ENCODE measurements at places on chromosomes 4 and X. TPM values are rescaled to one million over a fixed set of nuclear protein-coding genes. Genes with fewer than 3 reads are reported as not detected.

Gene CDKL2
- total RNA-seq: 3.9 TPM

Gene PHOX2B
- not detected for total RNA-seq

Gene GABRG1
- not detected for total RNA-seq

Gene ABRAXAS1
- total RNA-seq: 17.8 TPM

Gene FOXP3
- total RNA-seq: 0.71 TPM

Gene PGAM4
- not detected for total RNA-seq

DNA sequence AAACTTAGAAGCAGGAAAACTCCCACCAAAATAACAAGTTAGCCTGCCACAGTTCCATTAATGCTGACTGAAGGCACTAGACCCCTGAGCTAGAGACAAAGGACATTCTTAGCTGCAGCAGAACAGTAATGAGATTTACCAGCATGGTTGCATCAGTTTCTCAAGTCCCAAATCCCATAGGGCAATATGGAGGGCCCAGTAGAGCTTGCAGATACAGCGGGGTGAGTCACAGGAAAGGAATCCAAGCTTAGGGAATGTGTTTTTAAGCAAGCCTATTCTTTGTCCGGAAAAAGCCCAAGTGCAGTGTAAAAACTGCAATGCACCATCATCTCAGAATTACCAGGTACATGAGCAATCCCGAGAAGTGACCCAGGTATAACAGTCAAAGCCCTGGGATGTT, 51.3 kb upstream of the EXOC1L start:
- peak; percentile 56 for DNase-seq

- DNase-seq: no peak
These were observed 4.3 kb upstream of the HAUS7 start for GRCh38 chrX:153474718-153475117.

DNA sequence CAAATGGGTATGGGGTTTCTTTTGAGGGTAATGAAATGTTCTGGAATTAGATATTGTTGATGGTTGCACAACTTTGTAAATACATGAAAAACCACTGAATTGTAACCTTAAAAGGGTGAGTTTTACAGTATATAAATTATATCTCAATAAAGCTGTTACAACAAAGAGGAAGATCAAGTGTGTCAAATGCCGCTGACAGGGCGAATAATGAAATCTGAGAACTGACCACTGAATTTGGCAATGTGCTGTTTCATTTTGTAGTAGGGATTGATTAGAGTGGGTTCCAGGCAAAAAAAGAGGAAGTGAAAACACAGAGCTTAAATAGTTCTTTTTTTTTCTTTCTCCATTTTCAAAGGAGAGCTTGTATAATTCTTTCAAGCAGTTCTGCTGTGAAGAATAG, 161.1 kb upstream of the NAP1L5 start:
- DNase-seq: no peak

DNA sequence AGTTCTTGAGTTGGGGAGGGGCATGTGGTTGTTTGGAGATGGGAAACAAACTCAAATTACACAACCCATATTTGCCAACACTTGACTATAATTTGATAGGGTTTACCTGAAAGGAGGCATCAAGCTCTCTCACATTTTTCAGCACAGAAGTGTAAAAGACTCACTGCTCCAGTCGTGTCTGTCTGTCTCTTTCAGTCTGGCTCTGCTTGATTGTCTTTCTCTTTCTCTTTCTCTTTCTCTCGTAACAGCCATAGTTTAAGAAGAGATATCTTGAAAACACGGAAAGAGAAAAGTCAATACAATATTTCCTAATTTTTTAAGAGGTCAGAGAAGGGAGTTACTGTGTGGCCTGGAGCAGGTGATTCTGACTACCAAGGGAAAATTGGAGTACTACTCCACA, 413.6 kb upstream of the CXorf51A start:
- no peak for DNase-seq

GRCh38 chr4:145979160-145979559, 40.5 kb upstream of the ZNF827 start:
- DNase-seq: no peak

DNA sequence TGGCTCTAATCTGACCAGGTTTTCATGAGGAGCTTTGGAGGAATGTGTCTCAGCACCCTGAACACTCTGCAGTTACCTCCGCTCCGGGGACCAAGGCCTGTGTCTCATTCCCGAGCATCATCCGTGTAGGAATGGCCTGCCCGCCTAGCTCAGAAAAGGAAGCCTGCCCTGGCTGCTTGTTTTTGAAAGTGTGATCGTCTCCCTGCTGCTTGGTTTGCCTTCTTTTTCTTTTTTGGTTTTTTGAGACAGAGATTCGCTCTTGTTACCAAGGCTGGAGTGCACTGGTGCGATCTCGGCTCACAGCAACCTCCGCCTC, 73.3 kb downstream of the CRLF2 start:
- DNase-seq: no peak

DNA sequence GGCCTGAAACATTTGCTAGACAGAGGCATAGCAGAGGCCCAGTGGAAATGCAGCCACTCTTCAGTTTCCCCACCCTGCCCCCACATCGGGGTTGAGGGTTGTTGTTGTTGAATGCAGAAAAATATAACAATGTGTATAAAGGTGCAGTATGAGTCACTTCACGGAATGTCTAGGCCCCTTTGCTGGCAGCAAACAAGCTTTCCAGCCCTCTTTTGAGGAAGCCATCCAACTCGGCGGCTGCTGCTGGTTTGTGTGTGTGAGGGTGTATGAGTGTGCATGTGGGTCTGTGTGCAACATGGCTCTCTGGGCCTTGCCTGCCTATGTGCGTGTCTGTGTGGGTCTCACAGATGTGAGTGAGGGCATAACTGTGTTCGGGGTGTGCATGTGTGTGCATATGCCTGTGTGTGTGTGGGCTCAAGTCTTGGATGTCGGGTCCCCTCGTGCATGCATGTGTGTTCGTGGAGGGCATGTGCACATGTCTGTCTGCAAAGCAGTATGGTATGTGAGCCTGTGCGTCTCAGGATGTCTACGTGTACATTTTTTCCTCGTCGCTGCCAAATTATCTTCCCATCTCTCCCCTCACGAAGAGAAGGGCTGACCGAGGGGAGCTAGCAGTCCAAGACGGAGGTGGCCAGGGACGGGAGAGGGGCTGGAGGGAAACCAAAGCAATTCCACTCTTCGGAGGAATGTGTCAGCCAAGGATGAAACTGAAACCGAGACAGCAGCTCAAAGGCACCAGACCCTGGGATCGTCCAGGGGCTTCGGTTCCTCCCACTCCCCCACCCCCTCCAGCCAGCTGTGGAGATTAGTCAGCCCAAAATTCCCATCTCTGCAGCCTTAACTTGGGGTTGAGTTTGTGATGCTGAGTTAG, 8.4 kb upstream of the ELF4 start:
- no peak for DNase-seq
